ENCODE measurements at places on chromosomes 6 and 20.

DNA sequence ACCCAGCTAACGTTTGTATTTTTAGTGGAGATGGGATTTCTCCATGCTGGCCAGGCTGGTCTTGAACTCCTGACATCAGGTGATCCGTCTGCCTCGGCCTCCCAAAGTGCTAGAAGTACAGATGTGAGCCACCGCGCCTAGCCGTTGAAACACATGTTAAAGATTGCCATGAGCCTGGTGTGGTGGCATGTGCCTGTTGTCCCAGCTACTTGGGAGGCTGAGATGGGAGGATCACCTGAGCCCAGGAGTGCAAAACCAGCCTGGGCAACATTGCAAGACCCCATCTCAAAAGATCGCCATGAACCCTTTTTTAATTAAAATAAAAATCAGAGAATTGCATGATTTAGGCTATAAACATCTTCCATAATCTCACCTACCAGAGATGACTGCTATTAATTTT lies 2.7 kb downstream of the EFCAB8 start:
- no peak for DNase-seq

GRCh38 chr6:154111025-154111424 lies 72.0 kb downstream of the OPRM1 start:
- no peak for DNase-seq

GRCh38 chr6:167906899-167907298 lies 80.2 kb downstream of the AFDN start:
- DNase-seq, result no peak

DNA sequence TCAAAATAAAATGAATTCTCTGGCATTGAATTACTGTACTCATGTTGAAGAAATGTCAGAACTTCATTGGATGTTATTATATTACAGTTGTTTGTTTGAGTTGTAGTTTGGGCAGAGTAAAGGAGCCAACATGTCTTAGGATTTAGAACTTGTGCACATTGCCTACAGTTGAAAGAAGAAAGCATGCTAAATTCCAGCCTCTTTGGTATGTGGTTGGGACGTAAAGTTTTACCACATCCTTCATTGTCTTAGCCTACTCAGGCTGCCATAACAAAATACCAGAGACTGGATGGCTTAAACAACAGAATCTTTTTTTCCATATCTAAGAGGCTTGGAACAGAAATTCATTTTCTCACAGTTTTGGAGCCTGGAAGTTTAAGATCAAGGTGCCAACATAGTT lies 42.4 kb downstream of the HFE start:
- DNase-seq, result no peak

DNA sequence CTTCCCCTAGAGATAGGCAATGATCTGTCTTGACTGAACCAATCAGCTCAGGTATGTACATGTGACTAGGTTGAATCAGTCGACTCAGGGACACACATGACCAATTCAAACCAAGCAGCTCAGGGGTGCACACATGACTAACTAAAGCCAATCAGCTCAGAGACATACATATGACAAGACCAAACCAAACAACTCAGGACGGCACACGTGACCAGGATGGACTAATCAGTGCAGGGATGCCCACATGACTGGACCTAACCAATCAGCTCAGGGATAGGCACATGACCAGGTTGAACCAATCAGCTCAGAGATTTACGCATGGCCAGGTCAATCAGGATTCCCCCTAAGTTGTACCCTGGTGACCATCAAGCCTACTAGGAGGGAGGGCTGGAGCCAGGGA lies 310.3 kb downstream of the CDH26 start:
- no peak for DNase-seq

DNA sequence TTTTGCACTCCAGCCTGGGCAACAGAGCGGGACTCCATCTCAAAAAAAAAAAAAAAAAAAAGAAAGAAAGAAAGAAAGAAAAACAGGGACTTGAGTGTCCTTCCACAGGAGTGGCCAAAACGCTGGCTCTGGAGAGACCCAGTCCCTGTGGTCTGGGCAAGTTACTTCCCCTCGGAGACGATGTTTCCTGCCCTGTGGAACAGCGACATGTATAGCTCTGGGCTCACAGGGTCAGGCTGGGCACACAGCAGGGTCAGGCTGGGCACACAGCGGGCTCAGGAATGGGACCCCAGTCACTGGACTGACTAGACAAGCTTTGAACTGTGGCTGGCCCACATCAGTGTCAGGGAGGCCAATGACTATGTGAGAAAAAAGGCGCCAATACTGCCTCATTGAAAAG lies 110.7 kb downstream of the ASXL1 start:
- no peak for DNase-seq

DNA sequence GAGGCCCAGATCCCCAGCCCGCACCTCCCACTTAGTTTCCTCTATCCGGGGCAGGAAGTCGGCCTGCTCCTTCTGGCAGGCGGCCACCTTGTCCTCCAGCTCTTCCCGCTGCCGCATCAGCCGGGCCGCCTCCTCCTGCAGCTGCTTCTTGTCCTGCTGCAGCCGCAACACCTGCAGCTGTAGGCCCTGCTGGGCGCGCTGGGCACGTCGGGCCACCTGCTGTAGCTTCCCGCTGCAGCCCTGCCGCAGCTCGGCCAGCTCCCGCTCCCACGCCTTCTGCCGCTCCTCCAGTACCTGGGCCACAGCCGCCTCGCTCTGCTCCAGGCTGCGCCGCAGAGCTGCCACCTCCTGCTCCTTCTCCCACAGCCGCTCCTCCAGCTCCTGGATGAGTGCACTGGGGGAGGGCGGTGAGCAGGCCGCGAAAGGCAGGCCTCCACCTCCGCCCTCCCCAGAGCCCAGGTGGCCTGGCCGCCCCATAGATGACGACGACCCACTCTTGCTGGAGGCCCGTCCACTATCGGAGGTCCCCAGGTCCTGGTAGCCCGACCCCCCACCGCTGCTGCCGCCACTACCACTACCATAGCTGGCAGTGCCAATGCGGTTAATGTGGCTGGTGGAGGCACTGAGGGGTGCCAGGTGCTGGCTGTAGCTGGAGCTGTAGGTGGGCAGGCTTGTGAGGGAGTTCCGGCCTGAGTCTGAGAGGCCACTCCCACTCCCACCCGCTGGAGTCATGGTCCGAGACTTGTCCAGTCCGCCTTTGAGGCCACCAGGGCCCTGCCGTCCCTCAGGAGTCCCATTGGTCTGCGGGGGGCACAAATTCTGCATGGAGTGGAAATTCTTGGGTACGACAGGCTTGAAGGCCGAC lies 6.0 kb upstream of the FASTKD5 start:
- DNase-seq, result no peak

DNA sequence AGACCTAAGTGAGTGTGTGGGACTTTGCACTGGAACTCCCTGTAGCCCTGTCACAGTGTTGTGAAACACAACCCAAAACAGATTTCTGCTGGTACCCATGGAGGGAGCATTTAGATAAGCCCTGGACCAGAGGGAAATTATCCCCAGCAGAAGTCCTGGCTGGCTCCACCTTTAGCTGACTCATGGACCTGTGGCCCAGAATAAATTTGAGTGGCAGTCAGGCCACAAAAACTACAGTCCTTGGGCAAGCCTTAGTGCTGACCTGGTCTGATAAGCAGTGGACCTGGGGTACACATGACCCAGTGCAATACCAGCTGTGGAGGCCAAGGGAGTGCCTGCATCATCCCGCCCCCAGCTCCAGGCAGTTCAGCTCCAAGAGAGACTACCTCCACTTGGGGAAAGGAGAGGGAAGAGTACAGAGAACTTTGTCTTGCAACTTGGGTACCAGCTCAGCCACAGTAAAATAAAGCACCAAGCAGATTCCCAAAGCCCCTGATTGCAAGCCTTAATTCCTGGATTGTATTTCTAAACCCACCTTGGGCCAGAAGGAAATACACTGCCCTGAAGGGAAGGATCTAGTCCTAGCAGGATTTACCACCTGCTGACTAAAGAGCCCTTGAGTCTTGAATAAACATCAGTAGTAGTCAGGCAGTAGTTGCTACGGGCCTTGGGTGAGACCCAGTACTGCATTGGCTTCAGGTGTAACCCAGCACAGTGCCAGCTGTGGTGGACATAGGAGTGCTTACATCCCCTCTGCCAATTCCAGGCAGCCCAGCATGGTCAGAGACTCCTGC lies 140.4 kb upstream of the COL21A1 start:
- no peak for DNase-seq

GRCh38 chr20:1945134-1945618 lies 48.7 kb downstream of the PDYN start:
- DNase-seq, result no peak

DNA sequence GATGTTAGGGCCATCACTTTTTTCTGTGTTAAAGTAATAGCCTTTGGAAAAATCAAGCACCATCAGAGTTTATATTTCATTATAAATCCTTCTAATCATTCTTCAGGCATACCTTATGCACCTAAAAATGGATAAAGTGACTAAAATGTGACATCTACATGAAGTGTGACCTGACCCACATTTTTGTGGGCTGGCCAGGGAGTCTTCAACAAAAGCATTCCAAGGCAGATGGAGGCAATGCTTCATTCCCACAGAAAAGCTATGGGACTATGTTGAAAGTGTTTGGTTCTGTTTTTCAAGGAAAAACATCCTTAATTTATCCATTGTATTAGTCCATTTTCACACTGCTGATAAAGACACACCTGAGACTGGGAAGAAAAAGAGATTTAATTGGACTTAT lies 58.8 kb upstream of the LTV1 start:
- no peak for DNase-seq

DNA sequence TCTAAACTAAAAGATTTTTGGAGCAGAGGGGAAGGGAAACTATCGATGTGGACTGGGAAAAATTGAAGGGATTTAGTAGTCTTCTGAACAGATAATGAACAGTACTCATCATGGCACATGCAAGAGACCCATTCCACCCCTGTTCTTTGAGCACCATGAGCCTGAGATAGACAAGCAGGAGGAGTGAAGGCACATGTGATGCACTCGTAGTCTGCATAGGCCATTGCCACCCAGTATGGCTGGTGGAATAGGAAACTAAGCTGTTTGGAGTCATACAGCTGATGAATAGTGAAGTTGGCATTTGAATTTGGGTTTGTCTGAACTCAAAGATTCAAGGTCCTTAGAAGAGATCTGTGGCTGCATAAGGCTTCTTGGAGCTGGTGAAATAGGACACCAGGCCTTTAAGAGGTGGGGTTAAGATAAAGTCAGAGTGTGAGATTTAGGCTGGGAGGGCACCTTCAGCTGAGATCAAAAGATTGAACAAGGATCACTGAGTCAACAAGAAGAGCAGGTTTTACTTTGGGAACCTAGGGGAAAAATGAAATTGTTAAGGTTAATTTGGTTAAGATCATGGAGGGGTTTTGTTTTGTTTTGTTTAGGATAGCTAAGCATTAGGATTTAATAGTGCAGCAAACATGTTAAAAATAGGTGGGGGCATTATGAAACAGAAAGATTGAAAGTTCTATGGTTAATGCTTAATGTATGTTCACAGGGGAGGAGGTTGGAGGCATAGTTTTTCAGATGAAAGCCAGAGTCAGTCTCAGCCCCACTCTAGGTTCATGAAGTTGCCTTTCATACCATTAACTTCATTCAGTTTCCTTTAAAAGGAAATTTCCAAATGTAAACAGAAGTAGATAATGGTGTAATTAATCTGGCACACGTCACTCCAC lies 148.8 kb downstream of the ARID1B start:
- DNase-seq, result no peak

DNA sequence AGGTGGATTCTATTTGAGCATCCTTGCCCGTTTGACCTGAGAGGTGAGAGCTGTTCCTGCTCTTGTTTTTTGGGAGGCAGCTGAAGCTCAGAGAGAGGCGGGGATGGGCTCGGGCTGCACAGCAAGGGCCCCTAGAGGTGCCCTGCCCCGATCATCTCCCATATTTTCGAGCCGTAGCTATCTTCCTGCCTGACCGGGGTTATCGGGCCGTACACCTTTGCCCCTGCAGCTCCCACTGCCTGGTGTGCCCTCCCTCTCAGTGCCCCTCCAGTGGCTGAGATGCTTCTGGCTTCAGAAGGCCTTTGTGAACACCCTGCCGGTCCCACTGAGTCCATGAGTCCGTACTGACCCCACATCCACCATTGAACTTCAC lies 6.7 kb downstream of the SRC start:
- no peak for DNase-seq

GRCh38 chr6:16306334-16306733 lies 67.9 kb downstream of the GMPR start:
- DNase-seq, result no peak

DNA sequence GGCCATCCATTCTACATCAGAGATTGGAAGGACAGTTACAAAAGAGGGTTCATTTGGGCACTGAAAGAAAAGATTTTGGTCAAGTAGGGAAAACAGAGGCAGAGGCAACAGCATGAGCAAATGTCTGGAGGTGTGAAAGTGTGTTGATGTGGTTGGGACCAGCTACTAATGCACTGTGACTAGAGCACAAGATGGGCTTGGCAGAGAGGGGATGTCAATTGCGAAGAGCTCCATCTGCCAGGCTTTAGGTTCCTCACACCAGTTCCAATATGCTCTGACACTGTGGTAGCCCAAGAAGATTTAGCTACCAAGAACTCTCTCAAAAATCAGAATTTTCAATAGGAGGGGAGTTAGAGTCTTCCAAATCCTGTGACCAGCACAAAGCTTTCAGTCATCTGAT lies 42.1 kb downstream of the TRAF3IP2 start:
- DNase-seq, result no peak

GRCh38 chr6:1665214-1665613 lies 55.5 kb downstream of the FOXC1 start:
- peak; percentile 34 for DNase-seq

DNA sequence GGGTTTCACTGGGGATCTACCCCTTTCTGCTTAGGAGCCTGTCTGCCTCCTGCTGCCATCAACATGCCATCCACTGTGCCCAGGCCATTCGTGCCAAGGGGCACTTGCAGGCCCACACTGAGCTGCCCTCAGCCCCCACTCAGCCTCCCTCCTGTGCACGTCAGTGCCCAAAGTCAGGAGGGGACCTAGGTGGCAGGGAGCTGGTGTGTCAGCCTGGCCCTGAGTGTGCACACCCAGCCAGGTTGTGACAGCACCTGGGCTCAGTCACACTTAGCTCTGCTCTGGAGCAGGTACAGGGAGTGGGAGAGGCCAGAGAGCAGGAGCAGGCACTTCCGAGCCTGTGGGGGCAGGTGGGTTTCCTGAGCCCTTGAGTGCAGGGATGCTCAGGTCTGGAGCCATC lies 63.6 kb upstream of the SYNCRIP start:
- no peak for DNase-seq

- DNase-seq, result no peak
Measured at GRCh38 chr6:137734005-137734874, 132.8 kb upstream of the TNFAIP3 start.

DNA sequence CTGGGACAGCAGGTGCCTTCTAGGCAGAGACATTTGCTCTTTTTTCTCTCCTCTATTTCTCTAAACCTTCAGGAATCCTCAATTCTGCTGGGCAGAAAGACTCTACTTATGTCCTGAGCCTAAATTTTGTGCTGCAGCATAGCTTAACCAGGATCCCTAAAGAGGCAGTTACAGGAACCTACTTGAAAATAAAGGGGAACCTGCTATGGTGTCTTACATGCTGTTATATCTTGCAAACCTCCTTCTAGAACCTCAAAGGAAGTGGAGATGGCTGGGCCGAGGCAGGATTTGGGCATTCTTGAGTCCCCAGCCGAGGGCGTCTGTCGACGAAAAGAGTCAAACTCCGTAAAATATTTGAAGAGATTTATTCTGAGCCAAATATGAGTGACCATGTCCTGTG lies 17.1 kb upstream of the GMNN start:
- no peak for DNase-seq

- DNase-seq, result no peak
Measured at GRCh38 chr6:152161501-152161900, 354.0 kb downstream of the ESR1 start.
